ENCODE measurements at places on chromosomes 12 and 14.

- no peak for DNase-seq
These were observed 30.7 kb downstream of the RBM19 start for GRCh38 chr12:113935459-113935858.

DNA sequence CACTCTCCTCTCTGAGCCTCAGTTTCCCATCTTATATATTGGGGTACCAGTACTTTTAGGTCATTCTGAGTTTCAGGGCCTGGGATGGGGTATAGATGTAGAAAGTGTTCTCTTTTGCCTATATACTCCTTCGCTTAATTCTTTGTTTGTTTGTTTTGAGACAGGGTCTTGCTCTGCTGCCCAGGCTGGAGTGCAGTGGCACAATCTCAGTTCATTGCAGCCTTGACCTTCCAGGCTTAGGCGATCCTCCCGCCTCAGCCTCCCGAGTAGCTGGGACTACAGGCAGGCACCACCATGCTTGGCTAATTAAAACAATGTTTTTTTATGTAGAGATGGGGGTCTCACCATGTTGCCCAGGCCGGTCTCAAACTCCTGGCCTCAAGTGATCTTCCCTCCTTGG, 152.1 kb downstream of the AACS start:
- no peak for DNase-seq

GRCh38 chr14:77714926-77715325, 7.0 kb downstream of the SLIRP start:
- no peak for DNase-seq

DNA sequence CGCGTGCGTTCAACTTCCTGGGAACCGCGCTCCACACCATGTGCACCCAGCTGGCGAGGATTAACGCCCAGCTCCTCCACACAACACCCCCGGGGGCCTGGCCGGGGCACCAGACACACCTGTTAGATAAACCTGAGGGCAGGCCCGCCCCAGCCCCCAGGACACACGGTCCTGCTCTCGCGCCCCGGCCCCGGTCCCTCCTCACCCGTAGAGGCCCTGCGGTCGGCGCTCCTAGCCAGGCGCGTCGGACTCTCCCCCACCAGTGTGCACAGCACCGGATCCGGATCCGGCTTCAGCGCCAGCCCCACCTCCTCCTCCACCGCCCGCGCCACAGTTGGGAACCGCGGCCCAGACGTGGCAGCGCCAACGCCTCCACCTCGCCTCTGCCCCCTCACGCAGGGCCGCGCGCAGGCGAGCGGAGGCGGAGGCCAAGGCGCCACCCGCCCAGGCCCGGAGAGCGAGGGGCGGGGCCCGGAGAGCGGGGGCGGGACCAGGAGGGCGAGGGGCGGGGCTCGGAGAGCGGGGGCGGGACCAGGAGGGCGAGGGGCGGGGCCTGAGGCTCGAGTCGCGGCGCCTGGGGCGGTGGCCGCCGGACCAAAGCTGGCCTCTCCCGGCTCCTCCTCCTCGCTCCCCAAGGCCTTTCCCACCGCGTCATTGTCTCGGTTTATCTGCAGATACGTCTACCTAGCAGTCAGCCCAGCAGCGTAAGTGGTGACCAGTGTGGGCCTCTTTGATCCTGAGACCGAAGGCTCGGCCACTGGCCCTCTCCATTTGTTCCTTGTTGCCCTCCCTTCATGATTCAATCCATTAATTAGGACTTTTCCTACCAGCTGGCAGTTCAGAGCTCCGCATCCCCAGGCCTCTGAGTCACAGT, at the start of gene GNPNAT1:
TSS of gene GNPNAT1 (minus strand) at position 385 of the 874 bp plus-strand sequence. CDS start 6,957 bp downstream, outside the sequence.
- peak; percentile 88 for DNase-seq

DNA sequence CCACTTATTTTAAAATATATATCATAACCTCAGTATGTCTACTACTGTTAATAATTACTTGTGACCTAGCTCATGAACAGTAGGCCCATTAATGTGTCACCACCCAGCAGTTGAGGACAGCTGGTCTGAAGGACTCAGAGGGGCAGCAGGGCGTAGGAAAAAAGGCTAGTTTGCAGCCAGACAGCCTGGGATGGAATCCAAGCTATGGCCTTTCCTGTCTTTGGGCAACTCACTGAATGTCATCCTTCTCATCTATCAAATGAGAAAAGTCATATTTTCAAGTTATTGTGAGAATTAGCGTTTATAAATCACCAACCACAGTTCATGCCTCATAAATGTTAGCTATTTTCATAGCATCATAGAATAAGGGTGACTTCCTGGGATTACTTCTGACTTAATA, 12.3 kb downstream of the DENND5B start:
- no peak for DNase-seq

- no peak for DNase-seq
These were observed 24.0 kb upstream of the IRF2BPL start for GRCh38 chr14:77052281-77053044.

GRCh38 chr12:121514184-121514742, 66.6 kb downstream of the KDM2B start:
- no peak for DNase-seq

DNA sequence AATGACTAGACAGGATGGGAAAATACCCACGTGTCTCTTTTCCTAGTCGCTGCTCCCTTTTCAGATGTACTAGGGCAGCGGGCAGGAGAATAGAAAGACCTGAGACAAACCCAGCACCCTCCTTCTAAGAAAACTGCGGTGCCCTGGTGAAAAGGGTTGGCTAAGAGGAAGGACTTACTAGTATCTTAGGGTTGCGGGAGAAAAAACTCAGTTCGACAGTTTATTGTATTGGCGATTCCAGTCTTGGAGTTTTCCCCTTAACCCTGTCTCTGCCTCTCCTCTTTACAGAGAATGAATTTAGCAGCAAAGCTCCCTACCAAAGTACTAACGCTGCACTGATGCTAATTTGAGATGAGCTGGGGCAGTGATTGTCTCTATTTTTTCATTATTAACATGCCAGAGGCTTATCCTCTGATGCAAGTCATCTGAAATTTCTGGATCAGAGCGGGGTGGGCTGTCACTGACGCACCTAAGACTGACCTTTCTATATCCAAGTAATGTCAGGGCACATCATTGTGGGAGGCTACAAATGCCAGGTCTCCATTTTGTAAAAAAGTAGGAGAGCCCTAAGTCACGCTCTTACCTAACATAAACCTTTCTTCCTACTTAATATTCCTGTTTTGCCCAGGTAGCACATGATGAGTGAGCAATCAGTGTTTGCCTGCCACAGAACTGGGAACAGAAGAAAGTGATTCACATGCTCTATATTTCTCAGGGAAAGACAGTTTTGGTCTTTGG, 916 bp upstream of the PAWR start:
- no peak for DNase-seq

- DNase-seq: no peak
These were observed 30.0 kb downstream of the SLC38A2 start for GRCh38 chr12:46342562-46343033.

- DNase-seq: no peak
These were observed 9.3 kb upstream of the SERPINA5 start for GRCh38 chr14:94571950-94572349.

Data from effector memory CD4-positive, alpha-beta T cell (primary cell).